Keratinocyte (primary cell): ENCODE measurements at places on chromosomes 7 and 10. TPM values are rescaled to one million over a fixed set of nuclear protein-coding genes. Genes with fewer than 3 reads are reported as not detected.

The CACNA2D1 gene
- 1.3 to 2.0 TPM (median 1.8 TPM) in 3 replicates for polyA plus RNA-seq

- no peak for DNase-seq
Measured at GRCh38 chr7:105656922-105657521, 75.7 kb upstream of the EFCAB10 start.

The NPFFR1 gene
- not detected in 3 replicates for polyA plus RNA-seq

- no peak for DNase-seq
Measured at GRCh38 chr10:27383595-27384542, 120.2 kb upstream of the RAB18 start.

- DNase-seq, result no peak
Measured at GRCh38 chr7:132082394-132082793, 493.9 kb downstream of the PLXNA4 start.

DNA sequence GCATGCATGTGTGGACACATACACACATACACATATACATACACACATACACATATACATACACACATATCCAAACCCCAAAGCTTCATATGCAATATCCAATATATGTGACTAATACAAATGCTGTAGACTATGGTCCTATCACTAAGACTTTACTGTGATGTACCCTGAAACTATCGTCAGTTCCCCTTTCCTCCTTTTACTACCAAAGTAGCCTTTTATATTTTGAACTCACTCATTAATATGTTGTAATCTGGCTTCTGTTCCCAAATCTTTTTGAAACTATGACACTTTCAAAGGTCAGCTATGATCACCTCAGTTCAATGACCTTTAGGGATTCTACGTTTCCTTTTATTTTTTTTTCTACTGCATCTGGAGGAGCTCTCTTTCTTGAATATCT is 64.8 kb upstream of the TFEC start:
- DNase-seq, result no peak

The CDHR1 gene
- polyA plus RNA-seq, result 1.4 to 5.7 TPM (median 5.2 TPM) in 3 replicates

DNA sequence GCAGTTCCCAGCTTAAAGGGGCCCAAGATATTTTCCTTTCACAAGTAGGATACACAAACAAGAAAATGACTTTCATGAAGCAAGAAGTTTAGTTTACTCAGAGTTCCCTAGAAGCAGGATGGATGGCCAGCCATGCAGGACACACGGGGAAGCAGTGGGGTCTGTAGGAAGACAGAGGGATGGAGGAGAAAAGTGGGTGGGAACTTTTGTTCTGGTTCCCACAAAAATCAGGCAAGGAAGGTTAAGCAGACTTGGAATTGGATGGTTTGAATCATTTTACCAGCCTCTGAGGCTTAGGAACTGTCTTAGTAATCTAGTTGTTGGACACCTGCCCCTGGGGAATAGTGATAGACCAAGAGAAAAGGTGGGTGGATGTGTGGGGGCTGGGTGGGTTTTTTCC is 263.3 kb upstream of the VSTM2A start:
- no peak for DNase-seq

DNA sequence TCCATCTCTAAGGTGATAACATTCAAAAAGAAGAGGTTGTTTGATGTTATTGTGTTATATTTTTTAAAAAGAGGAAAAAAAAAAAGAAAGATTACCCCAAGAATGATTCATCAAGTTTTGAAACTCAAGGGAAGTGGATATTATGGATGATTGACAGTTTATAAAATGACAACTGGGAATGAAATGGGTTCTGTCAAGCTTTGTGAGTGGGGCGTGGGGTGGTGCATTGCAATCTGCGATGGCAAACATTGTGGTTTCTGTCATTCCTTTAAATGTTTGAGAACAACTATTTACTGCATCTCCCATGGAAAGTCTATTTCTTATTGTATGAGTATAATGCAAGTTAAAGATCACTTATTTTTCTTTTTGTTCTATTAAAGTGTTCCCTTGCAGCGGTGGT is 297.0 kb downstream of the CCDC3 start:
- DNase-seq, result no peak

The ANKRD30A gene
- not detected in 3 replicates for polyA plus RNA-seq

The SEMA3E gene
- polyA plus RNA-seq, result 0.15 to 0.91 TPM (median 0.21 TPM) in 3 replicates

The VIPR2 gene
- polyA plus RNA-seq, result not detected in 3 replicates

The CUZD1 gene
- 0.34 to 0.93 TPM (median 0.58 TPM) in 3 replicates for polyA plus RNA-seq

GRCh38 chr7:36958111-36958733 is 233.9 kb upstream of the AOAH start:
- DNase-seq, result no peak

The GHRHR gene
- not detected in 3 replicates for polyA plus RNA-seq
